Stimulated activated CD4-positive, alpha-beta T cell treated with anti-CD3 and anti-CD28 coated beads, Interleukin-4, amount 100 ng/mL, for 24 hours (primary cell): ENCODE measurements at places on chromosomes 12 and 14.

GRCh38 chr12:128995619-128996018 lies 142.3 kb downstream of the GLT1D1 start:
- no peak for DNase-seq

DNA sequence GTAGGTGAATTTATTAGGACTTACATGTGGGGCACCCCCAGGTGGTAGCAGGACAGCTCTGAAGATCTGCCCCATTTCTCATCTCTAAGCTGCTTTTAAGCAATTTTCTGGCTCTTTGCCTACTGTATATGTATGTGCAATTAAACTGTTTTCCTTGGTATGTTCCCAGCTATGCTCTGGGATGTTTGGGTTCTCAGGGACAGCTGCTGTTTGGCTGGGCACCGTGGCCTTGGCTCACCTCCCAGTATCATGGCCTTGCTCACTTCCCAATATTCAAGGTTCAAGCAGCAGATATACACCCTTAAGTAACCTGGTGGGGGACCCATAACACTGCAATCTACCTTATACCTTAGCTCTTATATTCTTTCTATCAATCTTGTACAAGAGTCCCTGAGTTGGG lies 53.7 kb upstream of the KITLG start:
- DNase-seq = no peak

- no peak for DNase-seq
Measured at GRCh38 chr14:94677747-94678146, 65.6 kb downstream of the SERPINA3 start.

DNA sequence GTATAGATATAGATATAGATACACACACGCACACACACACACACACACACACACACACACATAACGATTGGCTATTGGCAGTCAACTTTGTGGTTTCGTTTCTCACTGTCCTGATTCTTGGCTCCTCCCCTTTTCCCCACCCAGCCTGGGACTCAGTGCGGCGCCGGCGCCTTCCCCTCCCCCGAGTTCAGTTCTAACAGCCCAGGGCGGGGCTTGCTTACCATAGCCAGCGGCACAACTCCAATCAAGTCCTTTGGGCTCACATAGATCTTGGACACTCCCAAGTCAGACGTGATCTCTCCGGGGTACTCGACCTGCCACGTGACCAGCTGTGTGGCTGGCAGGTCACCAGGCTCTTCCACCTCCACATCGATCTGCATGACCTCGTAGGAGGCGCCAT lies 484.1 kb downstream of the GLT1D1 start:
- no peak for DNase-seq

GRCh38 chr14:90255871-90256270 lies 482 bp upstream of the PSMC1 start:
- no peak for DNase-seq

DNA sequence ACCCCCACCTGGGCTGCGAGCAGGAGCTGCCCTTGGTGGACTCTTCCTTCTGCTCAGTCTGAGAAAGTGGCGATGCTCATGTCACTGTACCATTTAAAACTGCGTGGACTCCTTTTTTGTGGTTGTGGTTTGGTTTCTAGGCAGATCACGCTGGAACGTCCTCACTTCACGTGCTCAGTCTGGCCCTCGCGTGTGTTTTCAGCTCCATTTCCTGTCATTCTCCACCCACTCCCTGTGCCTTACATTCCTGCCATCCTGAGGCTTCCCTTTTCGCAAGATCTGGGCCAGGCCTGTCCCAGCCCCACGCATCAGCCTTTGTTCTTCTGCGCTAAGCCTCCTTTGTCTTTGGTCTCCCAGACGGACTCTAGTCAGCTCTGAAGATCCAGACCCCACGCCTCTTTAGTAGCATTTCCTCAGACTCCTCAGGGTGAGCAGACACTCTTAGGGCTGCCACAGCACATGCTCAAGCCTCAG lies 105.4 kb downstream of the FBXL14 start:
- peak; percentile 9 for DNase-seq

DNA sequence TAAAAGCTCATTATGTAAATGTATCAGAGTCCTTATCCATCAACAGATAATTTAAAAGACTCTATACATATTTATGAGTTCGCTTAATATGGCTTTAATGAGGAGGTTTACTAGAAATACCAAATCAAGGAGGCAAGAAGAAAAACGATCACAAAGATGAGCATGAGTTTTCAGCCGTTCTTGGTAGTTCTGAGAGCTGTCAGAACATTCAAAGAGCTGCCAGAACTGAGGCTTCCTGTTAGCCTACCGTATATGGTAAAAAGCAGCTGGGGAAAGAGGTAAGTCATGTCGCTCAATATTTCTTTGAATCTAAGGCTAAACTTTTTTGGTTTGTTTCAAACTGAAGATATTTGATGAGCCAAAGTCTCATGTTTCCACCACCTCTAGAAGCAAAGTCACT lies 115.3 kb upstream of the PLXNC1 start:
- no peak for DNase-seq

- DNase-seq = no peak
Measured at GRCh38 chr12:54039417-54040147, 6.7 kb downstream of the HOXC5 start.

- DNase-seq = peak; percentile 5
Measured at GRCh38 chr14:54329082-54329695, 67.6 kb upstream of the CDKN3 start.

DNA sequence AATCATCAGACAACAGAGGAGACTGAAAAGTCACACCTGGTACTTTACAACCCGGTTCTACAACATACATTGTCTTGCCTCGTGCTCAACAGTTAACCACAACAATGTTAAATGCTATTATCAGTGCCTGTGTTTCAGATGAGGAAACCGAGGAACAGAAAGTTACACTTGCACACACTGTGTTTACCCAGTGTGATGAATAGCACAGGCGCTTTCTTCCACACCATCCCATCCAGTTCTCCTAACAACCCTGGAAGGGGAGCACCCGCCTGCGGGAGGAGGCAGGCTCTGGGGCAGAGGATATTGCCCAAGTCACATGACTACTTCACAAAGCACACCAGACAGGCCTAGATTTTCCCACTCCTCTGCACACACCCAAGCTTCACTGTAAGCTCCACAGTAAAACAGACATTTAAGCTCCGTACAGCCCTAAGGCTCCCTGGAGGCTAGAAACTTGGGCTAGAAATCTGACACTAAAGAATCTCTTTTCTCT lies 21.8 kb downstream of the NCKAP5L start:
- DNase-seq = no peak

- DNase-seq = no peak
Measured at GRCh38 chr14:61341275-61342206, 20.2 kb downstream of the PRKCH start.

DNA sequence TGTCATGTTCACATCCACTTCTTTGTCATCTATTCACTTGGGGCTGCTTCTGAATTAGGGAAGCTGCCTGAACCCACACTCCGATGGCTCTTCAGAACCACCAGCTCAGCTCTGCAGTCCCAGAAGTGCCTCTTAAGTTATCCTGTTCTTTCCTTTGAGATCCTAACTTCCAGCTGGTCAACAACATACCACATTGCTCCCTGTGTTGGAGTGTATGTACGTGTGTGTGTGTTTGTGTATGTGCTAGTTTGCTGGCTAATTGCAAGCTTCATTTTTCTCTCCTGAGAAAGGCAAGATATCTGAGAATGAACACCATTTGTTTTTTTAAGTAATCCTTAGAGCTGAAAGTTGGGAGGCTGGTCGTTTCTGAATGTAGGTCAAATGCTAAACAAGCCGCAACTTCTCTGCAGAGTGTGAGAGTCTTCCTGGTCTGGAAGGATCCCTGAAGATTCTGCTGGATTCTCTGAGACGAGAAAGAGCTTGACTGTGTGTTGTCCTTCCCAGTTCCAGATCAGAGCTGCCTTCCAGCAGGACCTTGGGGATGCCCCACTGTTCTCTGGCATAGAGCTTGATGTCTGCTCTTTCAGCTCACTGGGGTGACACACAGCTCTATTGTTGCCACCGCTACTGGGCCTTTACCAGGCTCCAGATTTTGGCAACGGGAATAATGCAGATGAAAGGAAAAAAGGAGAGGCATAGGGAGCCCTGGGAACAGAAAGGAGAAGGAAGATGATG lies 839 bp downstream of the GSG1 start:
- no peak for DNase-seq

DNA sequence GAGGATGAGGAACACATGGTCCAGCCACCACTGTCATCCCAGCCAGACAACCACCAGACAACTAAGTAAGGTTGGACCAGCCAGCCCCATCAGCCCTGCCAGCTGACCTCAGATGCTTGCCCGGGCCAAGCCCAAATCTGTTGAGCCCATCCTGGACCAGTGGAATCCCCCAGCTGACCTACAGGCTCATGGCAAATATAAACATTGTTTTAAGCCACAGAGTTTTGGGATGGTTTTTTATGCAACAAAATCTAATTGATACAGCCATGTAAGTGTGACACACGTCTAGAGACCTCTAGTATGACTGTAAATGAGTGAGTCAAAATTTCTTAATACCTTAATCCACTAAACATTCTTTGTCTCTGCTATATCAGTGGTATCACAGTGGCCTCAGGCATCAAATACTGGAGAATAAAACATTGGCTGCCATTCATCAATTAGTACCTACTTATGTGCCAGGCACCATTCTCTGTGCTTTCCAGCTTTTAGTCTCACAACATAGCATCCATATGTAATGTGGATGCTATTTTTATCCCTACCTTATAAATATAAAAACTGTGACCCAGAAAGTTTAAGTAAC lies 24.2 kb upstream of the NT5DC3 start:
- DNase-seq = no peak

GRCh38 chr12:128818065-128819022 lies 5.4 kb downstream of the SLC15A4 start:
- DNase-seq = no peak

GRCh38 chr14:22995889-22996625 lies 13.7 kb upstream of the AJUBA start:
- no peak for DNase-seq

DNA sequence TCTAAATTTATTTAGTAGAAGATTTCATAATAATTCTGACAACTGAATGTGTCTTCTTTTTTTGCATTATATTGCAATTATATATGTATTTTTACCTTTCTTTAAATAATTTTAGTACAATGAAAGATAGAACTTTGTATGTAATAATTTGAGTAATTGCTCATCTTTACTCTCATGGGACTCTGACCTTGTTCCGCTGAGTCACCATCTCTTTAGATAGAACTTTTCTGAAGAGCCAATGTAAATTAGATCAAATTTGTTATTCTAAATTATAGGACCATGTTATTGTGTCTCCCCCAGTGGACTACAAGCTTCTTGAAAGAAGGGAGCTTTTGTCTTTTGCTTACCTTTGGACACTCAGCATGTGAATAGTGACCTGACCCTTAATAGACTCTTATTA lies 96.1 kb downstream of the TRHDE start:
- no peak for DNase-seq

GRCh38 chr12:46160101-46160980 lies 108.5 kb downstream of the SLC38A1 start:
- no peak for DNase-seq

- no peak for DNase-seq
Measured at GRCh38 chr12:28507033-28507432, 316.8 kb downstream of the CCDC91 start.

DNA sequence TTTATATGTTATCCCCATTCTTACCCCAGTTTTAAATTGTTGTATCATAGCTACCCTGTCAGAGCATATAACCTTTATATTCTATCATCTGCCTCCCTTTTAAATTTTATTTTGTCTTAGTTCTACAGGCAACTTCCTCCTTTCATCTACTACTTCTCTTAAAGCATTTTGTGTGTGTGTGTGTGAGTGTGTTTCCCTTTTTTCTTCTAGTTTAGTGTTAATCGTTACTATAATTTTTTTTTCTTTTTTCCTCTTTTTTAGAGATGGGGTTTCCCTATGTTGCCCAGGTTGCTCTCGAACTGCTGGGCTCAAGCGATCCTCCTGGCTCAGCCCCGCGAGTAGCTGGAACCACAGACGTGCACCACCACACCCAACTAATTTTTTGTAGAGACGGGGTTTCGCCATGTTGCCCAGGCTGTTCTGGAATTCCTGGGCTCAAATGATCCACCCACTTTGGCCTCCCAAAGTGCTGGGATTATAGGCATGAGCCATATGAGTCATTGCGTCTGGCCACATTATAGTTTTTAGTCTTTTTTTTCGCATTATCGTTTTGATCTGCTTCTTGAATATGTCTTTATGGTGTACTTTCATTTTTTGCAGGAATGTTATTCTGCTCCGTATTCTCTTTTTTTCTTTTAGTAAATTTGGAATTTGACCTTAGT lies 33.1 kb upstream of the FBXO34 start:
- no peak for DNase-seq

DNA sequence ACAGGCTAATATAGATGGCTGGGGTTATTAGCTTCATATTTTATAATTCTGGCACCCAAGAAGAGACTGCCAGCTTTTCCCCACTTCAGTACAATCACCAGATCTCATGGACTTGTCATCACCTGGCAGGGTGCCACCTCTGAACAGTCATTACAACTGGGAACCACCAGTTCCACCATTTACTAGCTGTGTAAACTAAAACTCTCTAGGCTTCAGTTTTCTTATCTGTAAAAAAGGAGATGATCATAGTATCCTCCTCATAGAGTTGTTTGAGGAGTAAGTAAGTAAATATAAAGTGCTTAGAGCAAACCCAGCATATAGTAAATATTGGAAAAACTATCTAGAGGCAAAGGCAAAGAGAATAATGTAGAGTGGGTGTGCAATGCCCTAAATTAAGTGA lies 19.3 kb downstream of the CPNE8 start:
- DNase-seq = peak; percentile 12

DNA sequence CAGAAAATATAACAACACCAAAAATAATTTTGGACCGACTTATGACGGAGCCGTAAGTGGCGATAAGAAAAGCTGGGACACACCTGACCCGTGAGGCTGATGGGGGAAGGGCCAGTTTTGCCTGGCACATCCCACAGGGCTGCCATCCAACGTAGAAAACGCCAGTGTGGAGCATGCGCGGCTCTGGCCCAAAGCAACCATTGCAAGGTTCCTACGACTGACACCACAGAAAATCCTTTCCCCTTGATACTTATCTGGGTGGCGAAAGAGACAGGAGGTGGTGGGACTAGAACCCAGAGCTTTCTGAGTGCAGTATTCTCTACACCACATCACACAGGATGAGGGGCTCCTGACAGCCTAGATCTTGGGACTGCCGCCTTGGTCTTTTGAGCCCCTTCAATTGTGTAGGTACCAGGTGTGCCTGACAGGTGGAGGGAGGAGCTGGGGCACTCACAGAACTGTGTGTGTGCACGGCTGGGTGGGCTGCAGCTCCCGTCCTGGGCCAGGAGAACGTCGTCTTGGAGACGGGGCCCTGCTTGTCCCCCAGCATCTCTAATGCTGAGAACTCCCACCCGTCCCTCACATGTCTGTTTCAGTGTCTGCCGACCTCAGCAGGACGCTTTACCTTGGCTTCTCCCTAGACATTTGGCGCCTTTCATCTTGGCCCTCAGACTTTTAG lies 17.4 kb upstream of the CACNA2D4 start:
- DNase-seq = no peak

DNA sequence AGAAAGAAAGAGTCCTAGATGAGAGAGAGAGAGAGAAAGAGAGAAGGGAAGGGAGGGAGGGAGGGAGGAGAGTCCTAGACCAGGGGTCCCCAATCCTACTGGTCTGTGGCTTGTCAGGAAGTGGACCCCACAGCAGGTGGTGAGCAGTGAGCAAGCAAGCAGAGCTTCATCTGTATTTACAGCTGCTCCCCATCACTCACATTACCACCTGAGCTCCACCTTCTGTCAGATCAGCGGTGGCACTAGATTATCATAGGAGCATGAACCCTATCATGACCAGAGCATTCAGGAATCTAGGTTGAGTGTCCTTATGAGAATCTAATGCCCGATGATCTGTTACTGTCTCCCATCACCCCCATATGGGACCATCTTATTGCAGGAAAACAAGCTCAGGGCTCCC lies 39.2 kb upstream of the AMN1 start:
- DNase-seq = no peak

- DNase-seq = peak; percentile 52
Measured at GRCh38 chr12:92078167-92079053, 67.2 kb downstream of the BTG1 start.
